ENCODE measurements at places on chromosomes 2 and 18. TPM values are rescaled to one million over a fixed set of nuclear protein-coding genes. Genes with fewer than 3 reads are reported as not detected.

The CAPN14 gene
- total RNA-seq: 4.0 TPM

The CRYBA2 gene
- not detected for total RNA-seq

- DNase-seq: no peak
These were observed 1934.7 kb upstream of the CELF4 start for GRCh38 chr18:39500306-39500705.

- DNase-seq: no peak
These were observed 155.4 kb upstream of the FSIP2 start for GRCh38 chr2:185583058-185583816.

DNA sequence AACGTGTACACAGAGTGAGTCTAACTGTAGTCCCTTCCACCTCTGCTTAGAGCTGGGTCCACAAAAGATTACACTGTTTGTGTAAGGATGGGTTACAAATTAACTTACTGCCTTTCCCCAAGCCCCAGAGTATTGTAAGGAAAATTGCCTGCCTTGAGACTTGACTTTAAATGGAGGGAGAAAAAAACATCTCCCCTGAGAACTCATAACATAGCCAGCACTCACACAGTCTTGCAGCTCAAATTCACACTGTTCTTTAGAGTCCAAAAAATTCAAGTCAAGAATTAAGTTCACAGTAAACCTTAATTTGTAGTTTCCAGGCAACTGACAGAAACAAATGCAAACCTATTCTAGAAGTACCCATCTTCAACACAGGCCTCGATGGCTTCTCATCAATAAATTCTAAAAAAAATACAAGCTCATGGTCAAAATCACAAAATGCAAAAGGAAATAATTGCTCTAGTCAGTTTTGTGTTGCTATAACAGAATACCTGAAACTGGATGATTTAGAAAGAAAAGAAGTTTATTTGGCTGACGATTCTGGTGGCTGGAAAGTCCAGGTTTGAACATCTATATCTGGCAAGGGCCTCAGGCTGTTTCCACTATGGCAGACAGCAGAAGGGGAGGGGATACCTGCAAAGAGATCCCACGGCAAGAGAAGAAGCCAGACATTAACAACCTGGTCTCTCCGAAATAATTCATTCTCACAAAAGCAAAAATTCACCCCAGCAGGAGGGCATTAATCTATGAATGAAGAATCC lies 34.6 kb upstream of the TMEM17 start:
- no peak for DNase-seq

GRCh38 chr2:9317559-9317958 lies 105.8 kb downstream of the ITGB1BP1 start:
- DNase-seq: no peak

The HOXD10 gene
- total RNA-seq: not detected

The FECH gene
- 5.0 TPM for total RNA-seq

DNA sequence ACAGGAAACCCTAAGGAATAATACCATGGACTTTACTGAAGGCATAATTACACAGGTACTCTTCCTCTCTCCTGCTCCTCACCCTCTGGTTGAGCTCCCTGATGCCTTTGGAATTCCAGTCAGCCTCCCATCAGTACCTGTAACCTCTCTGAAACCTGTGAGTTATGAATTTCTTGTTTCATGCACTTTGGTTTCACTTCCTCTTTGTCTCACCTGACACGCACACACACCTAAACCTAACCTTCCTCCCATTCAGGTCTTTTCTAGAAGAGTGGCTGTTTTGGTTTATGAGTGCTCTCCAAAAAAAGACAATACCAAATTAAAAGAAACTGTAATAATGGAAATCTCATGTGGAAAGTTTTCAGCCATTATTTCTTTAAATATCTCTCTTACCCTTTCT lies 451.3 kb upstream of the VWC2L start:
- DNase-seq: peak; percentile 21

DNA sequence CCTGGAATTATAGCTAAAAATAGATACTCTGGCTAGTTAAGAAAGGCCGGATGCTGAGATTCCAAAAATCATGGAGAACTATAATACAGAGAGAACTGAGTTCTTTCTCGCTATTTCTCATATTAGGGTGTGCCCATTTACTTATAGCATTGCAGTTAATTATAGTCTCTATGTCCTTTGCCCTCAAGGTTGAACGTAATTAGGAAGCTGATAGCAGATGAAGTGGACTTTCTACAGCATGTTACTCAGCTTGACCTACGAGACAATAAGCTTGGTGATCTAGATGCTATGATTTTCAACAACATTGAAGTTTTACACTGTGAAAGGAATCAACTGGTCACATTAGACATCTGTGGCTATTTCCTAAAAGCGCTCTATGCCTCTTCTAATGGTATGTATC lies 187.4 kb downstream of the PHLPP1 start:
- no peak for DNase-seq

- no peak for DNase-seq
These were observed 135.1 kb upstream of the EPB41L3 start for GRCh38 chr18:5678779-5679406.

The TMEM200C gene
- not detected for total RNA-seq

DNA sequence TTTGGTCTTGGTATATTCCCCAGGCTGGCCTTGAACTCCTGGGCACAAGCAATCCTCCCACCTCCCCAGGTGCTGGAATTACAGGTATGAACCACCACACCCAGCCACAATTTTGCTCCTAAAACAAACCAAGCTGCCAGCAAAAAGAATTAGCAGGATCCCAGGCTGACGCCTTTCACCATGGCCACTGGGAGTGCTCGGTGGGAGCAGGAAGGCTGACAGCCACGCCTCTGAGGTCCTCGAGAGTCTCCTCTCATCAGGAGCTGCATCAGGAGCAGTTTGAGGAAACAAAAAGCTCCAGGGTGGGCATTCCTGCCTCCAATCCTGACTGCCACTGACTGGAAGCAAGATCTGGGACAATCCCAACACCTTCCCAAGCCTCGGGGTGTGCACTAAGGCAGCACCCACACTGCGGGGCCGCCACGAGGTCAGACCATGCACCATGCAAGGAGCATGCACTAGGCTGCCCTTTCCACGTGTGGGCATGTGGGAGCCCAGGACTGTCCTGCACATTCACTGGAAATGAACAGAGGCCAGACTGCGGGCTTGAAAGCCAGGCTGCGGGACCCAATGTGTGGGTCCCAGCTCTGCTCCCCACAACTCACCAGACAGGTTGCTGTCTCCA lies 51.4 kb downstream of the TFCP2L1 start:
- no peak for DNase-seq

- no peak for DNase-seq
These were observed 29.0 kb downstream of the EML6 start for GRCh38 chr2:54752439-54752838.

GRCh38 chr2:109143214-109144187 lies 14.5 kb downstream of the SH3RF3 start:
- no peak for DNase-seq

DNA sequence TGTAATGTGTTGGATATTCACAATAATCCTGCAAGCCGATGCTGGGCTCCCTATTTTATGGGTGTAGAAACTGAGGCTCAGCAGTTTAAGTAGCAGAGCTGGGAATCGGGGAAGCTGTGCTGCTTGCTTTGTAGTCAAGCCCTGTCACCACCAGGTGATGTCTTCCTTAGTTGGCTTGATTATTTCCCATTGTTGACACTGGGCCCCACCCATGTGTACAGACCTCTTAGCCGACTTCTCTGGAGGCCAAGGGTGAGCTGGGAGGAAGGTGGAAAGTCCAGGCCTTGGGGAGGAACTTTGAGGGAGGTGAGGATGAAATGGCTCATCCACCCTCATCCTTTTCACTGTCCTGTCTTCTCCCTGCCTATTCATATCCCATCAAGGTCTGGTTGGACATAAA lies 60.0 kb downstream of the CAPN13 start:
- DNase-seq: no peak

GRCh38 chr2:174343623-174344455 lies 9.1 kb downstream of the SP9 start:
- DNase-seq: no peak

GRCh38 chr18:5294113-5294456 lies 1.4 kb downstream of the ZBTB14 start:
- DNase-seq: no peak

DNA sequence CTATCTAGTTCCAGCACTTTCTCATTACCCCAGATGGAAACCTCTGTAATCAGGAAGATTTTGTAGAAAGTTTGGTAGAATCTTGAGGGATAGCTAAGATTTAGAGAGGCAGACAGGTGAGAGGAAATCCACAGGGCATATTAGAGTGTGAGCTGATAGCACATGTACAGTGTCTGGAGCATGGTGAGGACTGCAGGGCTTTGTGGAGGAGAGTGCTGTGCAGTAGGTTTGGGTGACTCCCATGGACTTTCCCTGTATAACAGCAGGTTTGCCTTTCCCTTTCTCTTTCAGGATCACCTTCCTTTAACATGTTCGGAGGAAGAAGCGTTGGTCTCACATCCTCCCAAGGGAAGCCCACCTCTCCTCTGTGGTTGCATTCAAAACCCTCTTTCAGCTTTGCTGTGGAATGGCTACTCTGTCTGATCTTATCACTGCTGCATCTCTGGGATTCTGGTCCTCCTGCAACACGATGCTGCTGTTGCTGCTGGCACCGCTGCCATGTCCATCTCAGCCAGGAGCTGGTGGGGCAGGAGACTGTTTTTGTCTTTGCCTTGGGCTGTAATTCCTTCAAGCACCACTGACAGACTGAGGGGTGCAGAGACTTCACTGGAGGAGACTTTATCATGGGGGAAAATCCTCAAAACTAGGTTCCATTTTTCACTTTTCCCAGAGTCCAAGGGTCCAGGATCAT lies 7.8 kb upstream of the KIF5C start:
- DNase-seq: no peak

DNA sequence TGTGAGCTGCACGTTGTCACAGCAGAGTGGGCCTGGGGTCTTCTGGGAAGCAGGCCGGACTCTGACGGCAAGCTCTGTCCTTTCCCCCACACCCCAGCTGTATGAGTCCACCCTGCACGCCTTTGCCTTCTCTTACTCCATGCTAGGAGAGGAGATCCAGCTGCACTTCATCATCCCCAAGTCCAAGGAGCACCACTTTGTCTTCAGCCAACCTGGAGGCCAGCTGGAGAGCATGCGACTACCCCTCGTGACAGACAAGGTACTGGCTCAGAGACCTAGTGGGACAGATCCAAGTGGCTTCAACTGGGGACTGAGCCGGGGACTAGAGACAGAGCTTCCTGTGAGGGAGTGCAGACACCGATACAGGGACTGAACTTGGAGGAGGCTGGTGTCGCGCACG lies 40.1 kb downstream of the NTSR2 start:
- DNase-seq: no peak

- DNase-seq: peak; percentile 33
These were observed 3.9 kb upstream of the WDSUB1 start for GRCh38 chr2:159290289-159290907.

DNA sequence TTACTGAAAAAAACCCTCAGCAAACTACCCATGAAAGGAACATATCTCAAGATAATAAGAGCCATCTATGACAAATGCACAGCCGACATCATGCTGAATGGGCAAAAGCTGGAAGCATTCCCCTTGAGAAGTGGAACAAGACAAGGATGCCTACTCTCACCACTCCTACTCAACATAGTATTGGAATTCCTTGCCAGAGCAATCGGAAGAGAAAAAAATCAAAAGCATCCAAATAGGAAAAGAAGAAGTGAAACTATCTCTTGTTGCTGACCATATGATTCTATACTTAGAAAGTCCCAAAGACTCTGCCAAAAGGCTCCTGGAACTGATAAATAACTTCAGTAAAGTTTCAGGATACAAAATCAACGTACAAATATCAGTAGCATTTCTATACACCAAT lies 40.6 kb upstream of the MSTN start:
- no peak for DNase-seq

GRCh38 chr18:30694773-30695172 lies 347.8 kb downstream of the DSC3 start:
- no peak for DNase-seq

DNA sequence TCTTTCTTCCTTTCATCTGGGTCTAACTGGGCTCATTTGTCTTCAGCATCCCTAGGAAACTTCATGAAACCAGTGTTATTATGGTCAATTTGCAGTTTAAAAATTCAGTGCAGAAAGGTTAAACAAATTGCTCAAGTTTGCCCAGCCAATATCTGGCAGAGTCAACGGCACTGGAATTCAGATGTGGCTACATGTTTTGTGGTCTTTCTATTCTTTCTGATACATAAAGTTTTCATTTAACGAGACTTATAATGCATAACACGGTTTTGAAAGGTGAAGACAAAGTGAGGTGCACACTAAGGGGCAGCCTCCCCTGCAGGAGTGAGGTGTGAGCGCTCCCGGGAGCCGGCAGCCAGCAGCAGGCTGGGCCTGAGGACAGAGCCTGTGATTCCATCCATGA lies 164.6 kb downstream of the RTP5 start:
- DNase-seq: no peak

DNA sequence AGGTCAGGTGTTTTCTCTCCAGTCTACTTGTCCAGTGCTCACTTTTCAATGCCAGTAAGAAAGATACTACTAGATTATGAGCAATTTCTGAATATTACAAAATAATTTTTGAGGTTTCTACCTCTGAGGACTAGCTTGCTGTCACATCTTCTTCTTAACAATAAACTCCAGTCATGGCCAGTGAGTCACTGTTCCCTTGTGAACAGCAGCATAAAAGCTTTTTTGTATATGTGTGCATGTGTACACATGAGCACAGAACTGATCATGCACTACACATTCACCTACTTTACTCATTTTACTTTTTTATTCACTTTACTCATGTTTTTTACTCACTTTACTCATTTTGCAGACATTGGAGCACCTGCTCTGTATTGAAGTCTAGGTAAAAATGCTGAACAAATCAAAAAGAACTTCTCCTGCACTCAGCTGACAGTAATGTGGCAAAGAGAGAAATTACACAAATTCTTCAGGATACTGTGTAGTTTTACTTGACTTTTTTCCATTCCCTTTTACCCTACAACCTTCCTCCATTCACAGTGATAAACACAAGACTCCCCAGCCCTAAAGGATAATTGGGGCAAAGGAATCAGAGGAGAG lies 28.0 kb downstream of the ST6GAL2 start:
- no peak for DNase-seq

DNA sequence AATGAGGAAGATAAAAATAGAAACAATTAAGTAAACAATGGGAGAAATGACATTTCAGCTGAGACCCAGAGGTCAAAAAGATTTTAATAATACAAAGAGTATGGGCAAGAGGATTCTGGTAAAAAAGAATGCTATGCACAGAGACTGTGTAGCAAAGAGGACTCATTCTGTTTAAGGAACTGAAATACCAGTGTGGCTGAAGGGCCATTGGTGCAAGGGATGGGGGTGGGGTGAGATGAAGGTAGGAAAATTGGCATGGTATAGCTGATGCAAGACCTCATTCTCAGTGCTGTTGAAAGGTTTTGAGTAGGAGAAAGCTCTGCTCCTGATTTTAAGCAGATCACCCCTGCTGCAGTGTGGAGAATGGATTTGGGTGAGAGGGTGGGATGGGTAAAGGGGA lies 10.8 kb downstream of the GALNT1 start:
- peak; percentile 79 for DNase-seq

The CPO gene
- total RNA-seq: not detected

DNA sequence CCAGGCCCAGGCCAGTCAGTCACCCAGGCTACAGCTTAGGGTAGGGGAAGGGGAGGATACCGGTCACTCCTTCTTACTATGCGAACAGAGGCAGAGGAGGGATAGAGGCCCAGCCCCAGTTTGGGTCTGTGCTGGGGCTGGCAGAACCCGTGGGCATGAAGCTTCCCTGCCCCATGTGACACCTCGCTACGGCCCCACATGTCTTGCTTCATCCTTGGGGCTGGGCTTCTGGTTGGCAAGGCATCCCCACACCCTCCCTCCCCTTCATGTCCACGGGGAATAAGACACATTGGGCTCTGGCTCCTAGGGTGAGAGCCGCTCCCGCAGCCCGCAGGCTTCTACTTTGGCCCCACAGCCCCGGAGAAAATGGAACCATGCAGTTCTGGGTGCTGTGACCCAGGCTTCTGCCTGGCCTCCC lies 32.4 kb downstream of the HS1BP3 start:
- no peak for DNase-seq

GRCh38 chr2:10326707-10327594 lies 24.2 kb downstream of the HPCAL1 start:
- DNase-seq: peak; percentile 39
